ENCODE measurements at places on chromosomes 5 and 9.

DNA sequence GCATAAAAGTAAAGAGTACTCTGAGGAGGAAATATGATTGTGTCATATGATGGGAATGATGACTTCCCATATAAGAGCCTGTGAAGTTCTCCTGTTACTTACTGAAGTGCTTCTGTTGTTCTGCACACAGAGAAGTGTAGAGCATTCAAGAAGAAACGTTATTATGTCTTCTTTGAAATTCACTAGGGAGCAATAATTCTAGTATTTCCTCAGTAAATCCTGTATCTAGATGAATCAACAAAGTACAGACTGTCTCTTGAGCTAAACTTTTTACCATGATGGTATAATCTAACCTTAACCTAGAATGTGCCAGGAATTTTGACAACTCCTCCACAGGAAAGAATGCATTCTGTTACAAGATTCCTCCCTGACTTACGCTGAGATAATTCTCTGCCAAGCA, 18.9 kb upstream of the GHR start:
- DNase-seq = no peak

GRCh38 chr5:111505096-111505495, 7.2 kb downstream of the STARD4 start:
- no peak for DNase-seq

DNA sequence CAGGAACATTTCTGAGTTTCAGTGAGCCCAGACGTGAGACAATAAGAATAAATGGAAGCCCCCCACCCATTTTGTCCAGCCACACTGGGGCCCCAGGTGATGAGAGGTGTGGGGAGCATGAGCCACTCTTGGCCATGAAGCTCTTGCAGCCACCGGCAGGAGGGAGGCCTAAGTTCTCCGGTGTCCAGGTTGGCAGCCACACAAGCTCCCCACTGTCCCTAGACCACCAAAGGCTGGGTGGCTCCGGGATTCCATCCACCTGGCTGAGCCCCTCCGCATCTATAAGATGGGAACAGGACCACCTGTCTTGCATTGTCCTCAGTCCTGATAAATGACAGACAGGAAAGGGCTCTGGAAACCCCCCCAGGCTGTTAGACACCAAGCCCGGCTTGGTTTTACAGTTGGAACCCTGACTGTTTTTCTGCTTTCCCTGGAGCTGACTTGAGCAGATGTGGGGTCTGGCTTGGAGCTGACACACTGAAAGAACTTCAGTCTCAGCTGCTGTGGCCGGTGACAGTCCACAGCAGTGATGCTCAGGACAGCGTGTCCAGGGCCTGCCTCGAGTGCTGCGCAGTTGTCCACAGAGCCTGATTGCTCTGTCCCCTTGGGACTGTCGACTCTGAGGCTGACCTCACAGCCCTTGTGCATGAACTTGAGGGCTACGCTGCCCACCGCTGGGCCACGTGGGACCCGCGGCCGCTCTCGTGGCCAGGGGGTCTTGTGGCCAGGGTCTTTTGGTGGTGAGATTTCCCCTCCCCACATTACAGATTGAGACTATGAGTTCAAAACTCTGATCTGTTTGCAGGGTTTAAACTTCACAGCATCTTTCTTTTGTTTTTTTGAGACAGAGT, 74.8 kb downstream of the PSMB7 start:
- no peak for DNase-seq

- DNase-seq = no peak
Measured at GRCh38 chr5:32973646-32974045, 262.5 kb downstream of the NPR3 start.

DNA sequence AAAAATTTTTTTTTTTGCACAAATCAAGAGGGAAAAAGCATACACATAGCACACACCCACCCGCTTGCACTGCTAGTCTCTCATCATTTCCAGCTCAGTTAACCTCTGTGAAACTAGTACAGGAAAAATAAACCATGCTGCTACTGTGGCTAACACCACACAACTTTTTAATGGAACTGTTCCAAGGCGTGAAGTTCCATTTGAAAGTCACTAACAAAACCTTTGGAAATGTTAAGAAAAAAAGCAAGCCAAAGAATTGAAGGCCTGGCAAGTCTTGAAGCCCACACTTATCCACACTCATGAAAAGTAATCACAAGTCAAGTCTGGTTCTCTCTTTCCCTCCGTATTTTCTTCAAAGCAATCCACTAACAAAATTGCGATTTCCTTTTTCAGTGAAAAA, 116.3 kb downstream of the FANCC start:
- DNase-seq = no peak
